ENCODE measurements at places on chromosomes 6 and 20. TPM values are rescaled to one million over a fixed set of nuclear protein-coding genes. Genes with fewer than 3 reads are reported as not detected.

The PGC gene
- not detected for total RNA-seq

The ANKRD66 gene
- not detected for total RNA-seq

The ADGRG6 gene
- 6.6 TPM for total RNA-seq

The FOXF2 gene
- total RNA-seq: 0.25 TPM

The HLA-A gene
- 369 TPM for total RNA-seq

The XKR7 gene
- total RNA-seq: not detected

The MSH5 gene
- 21.6 TPM for total RNA-seq

The CYP24A1 gene
- total RNA-seq: not detected
